ENCODE measurements at places on chromosomes 16 and 17.

DNA sequence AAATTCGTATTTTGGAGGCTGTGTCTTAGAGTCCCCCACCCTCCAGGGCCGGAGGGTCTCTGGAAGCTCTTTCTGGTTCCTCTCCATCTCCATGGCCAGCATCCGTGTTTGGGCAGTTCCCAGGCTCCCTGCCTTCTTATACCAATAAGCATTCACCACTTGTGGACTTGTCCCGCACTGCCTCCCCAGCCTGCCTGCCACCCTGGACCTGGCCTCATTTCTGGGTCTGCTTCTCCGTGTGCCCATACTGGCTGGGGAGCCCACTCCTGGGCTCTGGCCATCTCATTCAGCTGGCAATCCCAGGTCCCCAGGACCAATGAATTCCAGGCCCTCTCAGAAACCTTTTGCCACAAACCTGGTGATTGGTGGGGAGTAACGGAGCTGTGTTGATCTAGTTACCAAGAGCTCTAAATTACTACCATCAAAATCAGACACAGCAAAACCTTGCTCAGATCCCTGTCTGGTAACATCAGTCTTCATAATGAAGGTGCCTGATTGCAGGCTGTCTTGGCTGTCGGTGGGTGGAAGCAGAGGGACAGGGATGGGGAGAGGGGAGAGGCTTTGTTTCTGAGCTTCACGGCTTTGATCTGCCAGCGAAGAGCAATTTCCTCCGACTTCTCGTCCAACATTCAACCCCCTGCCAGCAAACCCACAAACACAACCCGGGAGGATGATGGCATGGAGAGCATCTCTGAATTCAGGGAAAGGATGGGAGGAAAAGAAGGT, 27.7 kb upstream of the CRHR1 start:
- H3K36me3 ChIP-seq: no peaks in the 10 kb centered on the region
- no peak for DNase-seq
- no peaks in the 10 kb centered on the region for H3K4me1 ChIP-seq
- H3K27me3 ChIP-seq: peaks cover 5% of the 10 kb centered on the region
- no peak overlapping the region for H3K4me3 ChIP-seq

DNA sequence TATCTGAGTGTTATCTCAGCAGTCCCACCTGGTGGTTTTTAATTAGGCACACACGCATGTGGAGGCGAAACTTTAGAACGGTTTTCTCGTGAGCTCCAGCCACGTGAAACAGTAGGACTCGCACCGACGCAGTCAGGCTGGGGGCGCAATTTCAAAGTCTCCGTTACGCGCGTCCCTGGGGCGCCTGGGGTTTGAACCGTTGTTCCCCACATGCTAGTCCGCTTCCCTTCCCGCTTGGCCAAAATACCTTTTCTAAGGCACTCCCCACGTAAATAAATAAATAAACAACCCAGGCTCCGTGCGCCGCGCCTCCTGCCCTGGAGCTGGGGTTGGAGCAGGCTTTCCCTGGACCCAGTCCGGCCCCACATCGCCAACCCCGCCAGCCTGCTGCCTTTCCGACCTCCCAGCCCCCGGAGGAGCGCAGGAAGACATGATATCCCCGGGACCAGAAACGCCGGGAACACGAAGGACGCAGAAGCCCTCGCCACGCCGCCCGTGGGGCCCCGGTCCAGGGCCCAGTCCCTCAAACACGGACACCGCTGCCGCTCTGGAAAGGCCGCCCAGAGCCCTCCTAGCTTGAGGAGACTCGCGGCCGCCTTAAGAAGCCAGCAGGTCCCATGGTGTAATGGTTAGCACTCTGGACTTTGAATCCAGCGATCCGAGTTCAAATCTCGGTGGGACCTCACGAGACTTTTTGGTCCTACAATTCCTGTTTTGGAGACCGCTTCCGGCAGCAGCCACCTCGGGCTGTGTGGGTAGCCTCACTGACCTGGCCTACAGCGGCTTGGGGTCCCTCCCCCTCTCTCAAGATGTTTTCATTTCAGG, 18.2 kb downstream of the GNGT2 start:
- no peaks in the 10 kb centered on the region for H3K27me3 ChIP-seq
- H3K36me3 ChIP-seq: no peaks in the 10 kb centered on the region
- peaks cover 7% of the 10 kb centered on the region for H3K4me1 ChIP-seq
- H3K4me3 ChIP-seq: peak overlapping the region; percentile 48
- H3K27ac ChIP-seq: peak overlapping the region; percentile 99

DNA sequence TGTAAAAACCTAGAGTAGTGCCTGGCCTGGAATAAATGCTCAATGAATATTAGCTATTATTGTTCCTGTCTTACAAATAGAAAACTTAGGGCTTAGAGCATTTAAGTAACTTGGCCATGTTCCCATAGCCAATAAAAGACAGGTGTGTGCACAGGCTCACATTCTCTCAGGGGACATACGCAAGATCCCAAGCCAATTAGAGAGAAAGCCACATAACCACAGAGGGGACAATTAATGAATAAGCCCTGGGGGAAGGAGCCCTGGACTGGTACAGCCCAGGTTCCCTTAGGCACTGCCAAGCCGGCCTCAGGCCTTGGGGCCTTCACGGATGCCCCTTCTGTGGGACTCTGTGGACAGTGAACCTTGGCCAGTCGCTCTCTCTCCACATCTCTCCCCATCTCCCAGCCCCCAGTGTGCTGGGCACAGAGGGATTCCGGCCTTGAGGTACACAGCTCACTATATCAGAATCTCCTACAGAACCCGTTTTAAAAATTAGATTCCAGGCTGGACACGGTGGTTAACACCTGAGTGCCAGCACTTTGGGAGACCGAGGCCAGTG, 27.3 kb upstream of the ABCC12 start:
- no peaks in the 10 kb centered on the region for H3K4me1 ChIP-seq
- no peaks in the 10 kb centered on the region for H3K27me3 ChIP-seq
- H3K27ac ChIP-seq: no peak overlapping the region
- no peak overlapping the region for H3K4me3 ChIP-seq
- H3K36me3 ChIP-seq: no peaks in the 10 kb centered on the region
- no peak for DNase-seq

DNA sequence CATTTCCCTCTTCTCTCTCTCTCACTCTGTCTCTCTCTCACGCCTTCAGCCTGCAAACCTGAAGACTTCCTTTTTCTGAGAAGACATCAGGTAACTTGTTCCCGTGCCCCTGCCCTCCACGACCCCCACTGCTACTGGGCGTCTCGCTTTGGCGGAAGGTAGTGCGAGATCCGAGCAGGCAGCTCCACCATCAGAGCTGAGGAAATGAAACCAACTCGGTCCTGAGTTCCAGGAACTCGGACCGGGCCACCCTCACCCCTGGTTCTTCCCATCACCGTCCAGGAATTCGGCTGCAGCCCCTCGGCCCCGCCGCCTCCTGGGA, 585 bp downstream of the MLKL start:
- H3K4me1 ChIP-seq: peaks cover 17% of the 10 kb centered on the region
- DNase-seq: peak; percentile 34
- peak overlapping the region; percentile 89 for H3K27ac ChIP-seq
- no peaks in the 10 kb centered on the region for H3K36me3 ChIP-seq
- no peaks in the 10 kb centered on the region for H3K27me3 ChIP-seq

DNA sequence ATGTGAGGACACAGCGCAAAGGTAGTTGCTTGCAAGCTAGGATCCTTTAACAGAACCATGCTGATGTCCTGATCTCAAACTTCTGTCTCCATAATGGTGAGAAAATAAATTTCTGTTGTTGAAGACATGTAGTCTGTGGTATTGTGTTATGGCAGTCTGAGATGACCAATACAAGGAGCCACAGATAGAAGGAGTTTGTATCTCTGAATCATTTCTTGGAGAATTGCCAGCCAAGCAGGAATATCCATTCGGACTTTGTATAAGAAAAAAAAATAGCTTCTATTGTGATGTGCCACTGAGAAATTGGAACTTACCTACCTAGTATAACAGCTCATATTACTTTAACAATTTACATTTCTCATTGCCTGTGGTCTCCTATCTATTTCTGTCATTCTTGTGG, 447.6 kb upstream of the CA10 start:
- no peak overlapping the region for H3K27ac ChIP-seq
- no peaks in the 10 kb centered on the region for H3K4me1 ChIP-seq
- no peaks in the 10 kb centered on the region for H3K36me3 ChIP-seq
- DNase-seq: no peak

DNA sequence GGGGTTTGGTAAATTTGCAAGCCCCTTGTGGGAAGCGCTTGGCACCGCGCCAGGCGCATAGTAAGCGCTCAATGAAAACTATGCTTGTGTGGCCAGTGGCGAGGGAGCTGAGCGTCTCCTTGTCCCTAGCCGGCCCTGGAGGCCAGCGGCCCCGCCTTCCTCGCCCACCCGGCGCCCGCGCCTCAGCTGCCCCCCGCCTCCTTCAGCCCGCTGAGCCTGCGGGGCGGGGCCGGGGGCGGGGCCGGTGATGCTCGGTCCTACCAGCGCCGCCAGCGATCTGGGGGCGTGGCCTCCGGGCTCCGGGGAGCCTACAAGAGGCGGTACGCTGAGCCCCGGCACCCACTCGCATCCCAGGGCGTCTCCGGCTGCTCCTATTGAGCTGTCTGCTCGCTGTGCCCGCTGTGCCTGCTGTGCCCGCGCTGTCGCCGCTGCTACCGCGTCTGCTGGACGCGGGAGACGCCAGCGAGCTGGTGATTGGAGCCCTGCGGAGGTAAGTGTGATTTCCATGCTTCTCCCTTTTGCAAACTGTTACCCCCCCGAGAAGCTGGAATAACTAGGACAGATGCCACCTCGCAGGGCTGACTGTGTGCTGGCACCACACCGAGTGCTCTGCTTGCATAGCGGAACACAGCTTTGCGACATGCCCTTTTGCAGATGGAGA, at the start of gene CRISPLD2:
CRISPLD2 (plus strand) TSS at position 342 of the 661 bp plus-strand sequence. CDS start 18,511 bp downstream, outside the sequence.
- peaks cover 16% of the 10 kb centered on the region for H3K4me1 ChIP-seq
- H3K36me3 ChIP-seq: no peaks in the 10 kb centered on the region
- H3K27me3 ChIP-seq: peaks cover 10% of the 10 kb centered on the region
- peak; percentile 93 for DNase-seq

- no peak for DNase-seq
- H3K27me3 ChIP-seq: no peaks in the 10 kb centered on the region
- H3K4me1 ChIP-seq: no peaks in the 10 kb centered on the region
- no peaks in the 10 kb centered on the region for H3K36me3 ChIP-seq
- H3K4me3 ChIP-seq: no peak overlapping the region
- no peak overlapping the region for H3K27ac ChIP-seq
Measured at GRCh38 chr16:3562914-3563480, 14.2 kb downstream of the NLRC3 start.

GRCh38 chr17:17180741-17181525, 25.2 kb downstream of the PLD6 start:
- no peak overlapping the region for H3K27ac ChIP-seq
- H3K27me3 ChIP-seq: no peaks in the 10 kb centered on the region
- H3K4me1 ChIP-seq: peaks cover 3% of the 10 kb centered on the region
- DNase-seq: no peak
